Stimulated activated CD4-positive, alpha-beta T cell treated with anti-CD3 and anti-CD28 coated beads, Interleukin-1b, Interleukin-23, amount 100 ng/mL, for 1 hour (primary cell): ENCODE measurements at places on chromosomes 3 and 15.

DNA sequence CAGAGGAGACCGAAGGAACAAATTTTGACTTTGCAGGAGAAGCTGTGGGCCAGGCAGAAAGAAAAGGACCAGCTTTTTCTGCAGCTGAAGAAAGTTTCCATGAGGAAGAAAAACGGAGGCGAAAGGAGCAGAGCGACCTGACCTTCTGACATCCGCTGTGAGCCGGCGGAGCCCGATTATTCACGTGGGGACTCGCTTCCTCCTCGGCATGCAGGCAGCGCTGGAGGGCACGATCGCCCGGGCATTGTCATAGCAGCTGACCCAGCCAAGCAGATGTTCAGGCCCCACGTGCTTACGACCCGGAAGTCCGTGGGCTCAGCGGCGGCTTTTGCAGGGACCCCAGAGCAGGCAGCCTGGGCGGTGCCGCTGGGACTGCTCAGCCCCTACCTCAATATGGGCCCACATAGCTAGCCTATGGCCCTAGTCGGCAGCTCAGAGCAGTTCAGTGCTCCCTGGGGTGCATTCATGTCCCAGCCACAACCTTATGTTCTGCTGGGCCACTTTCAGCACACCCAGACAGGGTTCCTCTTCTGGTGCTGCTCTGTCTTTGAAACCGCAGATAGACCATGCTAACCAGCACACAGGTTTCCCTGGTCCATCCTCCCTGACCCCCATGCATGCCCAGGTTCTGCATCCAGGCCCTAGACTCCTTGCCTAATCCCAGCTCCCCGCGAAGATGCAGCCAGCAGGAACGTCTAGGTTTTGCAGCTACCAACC is 10.5 kb upstream of the EIF4A2 start:
- no peak for DNase-seq

- DNase-seq = no peak
Measured at GRCh38 chr3:57951066-57951882, 56.9 kb upstream of the FLNB start.

DNA sequence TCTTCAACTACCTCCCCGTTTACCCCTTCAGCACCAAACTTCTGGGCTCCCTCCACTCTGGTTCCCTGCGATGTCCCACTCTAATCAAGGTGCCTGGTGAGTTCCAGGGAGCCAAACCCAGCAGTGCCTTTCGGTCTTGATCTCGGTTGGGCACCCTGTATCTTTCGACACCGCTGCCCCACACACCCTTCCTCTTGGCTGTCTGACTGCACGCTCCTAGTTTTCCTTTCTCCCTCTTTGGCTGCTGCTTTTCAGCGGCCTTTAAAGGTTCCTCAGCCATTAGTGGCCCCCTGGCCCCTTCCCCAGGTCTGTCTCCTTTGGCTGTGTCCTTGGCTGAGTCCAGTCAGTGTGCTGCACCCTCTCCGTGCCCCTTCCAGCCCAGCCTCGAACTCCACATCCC is 784 bp downstream of the TTLL3 start:
- no peak for DNase-seq

GRCh38 chr15:25811481-25811906 is 51.6 kb downstream of the ATP10A start:
- no peak for DNase-seq

GRCh38 chr15:100385300-100386050 is 43.7 kb upstream of the ADAMTS17 start:
- no peak for DNase-seq

DNA sequence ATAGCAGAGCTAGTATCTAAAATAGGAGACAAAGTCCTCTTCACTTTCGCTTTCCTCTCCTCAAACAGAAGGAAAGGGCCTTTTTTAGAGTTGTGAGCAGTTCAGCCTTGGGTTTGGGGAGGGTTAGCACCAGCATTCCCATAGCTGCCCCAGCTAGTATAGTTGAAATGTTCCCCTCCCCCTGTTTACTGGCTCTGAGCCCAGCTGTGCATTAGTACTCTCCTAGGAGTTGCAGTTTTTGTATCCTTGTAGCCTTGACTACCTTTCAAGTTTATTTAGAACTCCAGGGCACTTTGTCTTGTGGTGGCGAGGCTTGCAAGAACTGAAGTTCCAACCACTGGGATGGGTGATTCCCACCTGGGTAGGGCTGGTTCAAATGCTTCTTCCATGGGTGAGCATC is 245.1 kb upstream of the NAALADL2 start:
- DNase-seq = no peak
